ENCODE measurements at places on chromosomes 6 and 20.

DNA sequence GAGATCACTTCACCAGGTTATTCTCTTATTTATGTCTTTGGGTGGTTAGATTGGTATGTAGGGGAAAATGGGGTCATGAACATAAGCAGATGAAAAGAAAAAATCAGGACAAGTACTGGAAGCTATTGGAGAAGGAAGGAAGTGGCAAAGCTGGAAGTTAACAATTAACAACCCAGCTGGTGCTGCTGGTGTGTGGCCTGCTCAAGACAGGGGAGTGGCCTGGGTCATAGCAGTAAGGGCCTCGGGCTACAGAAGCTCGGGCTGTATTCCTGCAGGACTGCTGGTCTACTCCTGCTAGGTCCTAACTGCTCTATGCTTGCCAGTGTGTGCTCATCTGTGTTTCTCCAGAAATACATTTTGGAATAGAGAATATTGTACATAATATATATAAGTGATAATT, 19.6 kb downstream of the MYLIP start:
- DNase-seq: peak; percentile 32

GRCh38 chr20:20551409-20551808, 161.0 kb downstream of the RALGAPA2 start:
- DNase-seq: no peak

GRCh38 chr20:34907616-34908469, 31.4 kb downstream of the ACSS2 start:
- peak; percentile 9 for DNase-seq

DNA sequence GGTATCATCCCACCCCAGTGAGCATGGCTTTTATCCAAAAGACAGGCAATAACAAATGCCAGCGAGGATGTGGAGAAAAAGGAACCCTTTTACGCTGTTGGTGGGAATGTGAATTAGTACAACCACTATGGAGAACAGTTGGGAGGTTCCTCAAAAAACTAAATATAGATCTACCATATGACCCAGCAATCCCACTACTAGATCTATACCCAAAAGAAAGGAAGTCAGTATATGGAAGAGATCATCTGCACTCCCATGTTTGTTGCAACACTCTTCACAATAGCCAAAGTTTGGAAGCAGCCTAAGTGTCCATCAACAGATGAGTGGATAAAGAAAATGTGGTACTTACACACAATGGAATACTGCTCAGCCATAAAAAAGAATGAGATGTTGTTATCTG, 5.9 kb upstream of the KIAA1755 start:
- DNase-seq: no peak

DNA sequence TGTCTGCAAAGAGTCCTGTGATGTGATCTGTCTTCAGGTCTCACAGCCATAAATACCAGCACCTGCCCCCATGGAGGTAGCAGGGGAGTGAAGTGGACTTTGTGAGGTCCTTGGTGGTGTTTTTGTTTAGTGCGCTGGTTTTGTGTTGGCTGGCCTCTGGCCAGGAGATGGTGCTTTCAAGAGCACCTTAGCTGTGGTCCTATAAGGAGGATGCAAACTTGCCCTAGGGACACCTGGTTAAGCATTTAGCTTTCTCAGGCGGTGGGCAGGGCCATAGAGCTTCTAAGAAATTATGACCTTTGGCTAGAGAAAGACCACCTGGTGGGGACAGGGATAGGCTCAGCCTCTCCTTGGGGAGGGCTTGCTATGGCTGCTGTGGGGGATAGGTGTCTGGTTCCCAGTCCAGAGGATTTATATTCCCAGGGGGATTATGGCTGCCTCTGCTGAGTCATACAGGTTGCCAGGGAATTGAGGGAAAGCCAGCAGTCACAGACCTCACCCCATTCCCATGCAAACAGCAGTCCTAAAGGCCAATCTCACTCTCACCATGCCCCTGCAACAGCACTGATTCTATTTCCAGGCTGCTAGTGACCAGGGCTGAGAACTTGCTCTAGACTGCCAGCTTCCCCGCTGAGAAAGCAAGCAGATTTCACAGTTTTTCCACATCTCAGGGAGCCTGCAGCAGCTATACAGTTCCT, 259.3 kb downstream of the TFAP2B start:
- DNase-seq: no peak

GRCh38 chr6:6131492-6132109, 124.9 kb upstream of the NRN1 start:
- DNase-seq: peak; percentile 23

DNA sequence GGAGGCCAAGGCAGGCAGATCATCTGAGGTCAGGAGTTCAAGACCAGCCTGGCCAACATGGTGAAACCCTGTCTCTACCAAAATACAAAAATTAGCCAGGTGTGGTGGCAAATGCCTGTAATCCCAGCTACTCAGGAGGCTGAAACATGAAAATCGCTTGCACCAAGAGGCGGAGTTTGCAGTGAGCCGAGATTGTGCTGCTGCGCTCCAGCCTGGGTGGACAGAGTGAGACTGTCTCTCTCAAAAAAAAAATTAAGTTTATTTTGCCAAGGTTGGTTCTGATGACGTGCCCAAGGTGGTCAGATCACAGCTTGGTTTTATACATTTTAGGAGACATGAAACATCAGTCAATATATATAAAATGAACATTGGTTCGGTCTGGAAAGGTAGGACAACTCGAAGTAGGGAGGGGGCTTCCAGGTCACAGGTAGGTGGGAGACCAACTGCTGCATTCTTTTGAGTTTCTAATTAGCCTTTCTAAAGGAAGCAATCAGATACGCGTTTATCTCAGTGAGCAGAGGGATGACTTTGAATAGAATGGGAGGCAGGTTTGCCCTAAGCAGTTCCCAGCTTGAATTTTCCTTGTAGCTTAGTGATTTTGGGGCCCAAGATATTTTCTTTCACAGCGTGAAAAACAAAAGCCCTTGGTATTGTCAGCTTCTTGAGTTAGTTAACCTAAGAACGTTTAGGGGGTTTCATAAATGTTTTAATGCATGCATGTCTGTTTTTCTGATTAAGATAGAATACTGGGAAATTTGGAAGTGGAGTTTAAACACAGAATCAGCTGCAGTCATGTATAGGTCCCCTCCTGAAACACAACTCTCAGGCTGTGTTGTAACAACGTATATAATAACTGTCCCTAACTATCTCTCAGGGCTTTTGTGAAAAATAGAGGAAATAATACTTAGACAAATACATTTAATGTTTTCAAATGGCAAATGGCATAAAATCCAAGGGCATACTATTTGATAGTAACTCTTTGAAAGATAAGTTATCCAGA, 16.7 kb downstream of the ACOT13 start:
- DNase-seq: no peak

- no peak for DNase-seq
Measured at GRCh38 chr6:44057238-44057930, 69.9 kb downstream of the MRPL14 start.

DNA sequence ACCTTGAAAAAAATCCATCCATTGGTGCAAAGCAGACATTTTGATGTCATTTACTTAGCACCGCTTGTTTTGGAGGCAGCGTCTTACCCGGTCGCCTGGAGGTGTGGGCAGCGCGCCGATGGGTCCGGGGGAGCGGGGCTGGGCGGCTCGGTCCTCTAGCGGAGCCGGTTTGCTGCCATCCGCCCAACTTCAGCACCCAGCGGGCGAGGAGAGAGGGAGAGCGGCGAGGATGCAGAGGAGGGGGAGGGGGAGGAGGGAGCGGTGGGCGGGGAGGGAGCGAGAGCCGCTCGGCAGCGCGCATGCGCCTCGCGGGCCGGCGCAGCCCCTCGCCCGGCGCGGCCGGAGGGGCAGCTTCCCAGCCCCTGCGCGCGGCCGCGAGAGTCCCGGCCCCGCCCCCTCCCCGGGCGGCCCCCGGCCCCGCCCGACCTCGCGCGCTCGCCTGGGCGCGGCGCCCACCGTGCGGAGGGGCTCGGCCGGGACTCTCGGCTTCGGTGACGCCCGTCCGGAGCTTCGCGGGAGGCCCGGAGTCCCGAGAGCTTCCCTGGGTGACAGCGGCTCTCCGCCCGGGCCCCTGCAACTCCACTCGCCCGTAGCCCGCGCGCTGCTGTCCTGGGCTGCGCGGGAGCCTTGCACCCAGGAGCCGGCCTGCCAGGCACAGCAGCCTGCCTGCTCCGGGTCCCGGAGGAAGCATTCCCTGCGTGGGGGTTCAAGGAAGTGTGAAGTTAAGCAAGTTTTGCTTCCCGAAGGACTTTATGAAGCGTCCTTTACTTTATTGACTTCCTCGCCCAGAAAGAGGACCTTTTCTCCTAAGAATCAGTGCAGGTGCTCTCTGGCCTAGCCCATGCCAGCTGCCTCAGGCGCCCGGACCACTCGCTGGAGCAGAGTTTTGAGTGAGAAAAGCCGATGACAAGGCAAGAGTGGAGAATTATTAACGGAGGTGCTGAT, at the start of gene RGS17:
RGS17 (minus strand) TSS at position 246 of the 945 bp plus-strand sequence. CDS start 87,264 bp downstream, outside the sequence.
- peak; percentile 76 for DNase-seq

GRCh38 chr6:25949695-25950094, 12.9 kb upstream of the TRIM38 start:
- no peak for DNase-seq

- DNase-seq: no peak
Measured at GRCh38 chr6:45518013-45518720, 140.4 kb upstream of the SUPT3H start.

GRCh38 chr20:10936786-10937185, 263.0 kb upstream of the JAG1 start:
- DNase-seq: no peak

- DNase-seq: no peak
Measured at GRCh38 chr20:41126719-41127118, 10.6 kb upstream of the PLCG1 start.

DNA sequence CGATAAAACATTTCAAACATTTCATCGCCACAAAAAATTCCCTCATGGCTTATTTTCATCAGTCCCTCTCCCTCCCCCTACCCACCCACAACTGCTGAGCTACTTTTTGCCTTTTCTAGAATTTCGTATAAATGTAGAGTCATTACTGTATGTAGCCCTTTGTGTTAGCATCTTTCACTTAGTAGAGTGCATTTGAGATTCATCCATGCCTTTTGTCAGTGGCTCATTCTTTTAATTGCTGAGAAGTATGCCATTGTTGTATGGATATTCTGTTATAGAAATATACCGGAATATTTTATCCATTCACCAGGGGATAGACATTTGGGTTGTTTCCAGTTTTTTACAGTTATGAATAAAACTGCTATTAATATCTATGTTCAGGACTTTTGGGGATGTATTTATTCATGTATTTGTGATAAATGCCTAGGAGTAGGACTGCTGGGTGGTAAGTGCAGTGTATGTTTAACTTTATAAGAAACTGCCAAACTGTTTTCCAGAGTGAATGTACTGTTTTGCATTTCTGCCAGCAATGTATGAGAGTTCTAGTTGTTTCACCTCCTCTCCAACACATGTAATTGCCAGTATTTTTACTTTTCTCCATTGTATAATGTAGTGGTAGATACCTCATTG, 50.4 kb downstream of the FOXO3 start:
- no peak for DNase-seq

GRCh38 chr6:33081098-33081824, 5.5 kb downstream of the HLA-DPB1 start:
- DNase-seq: no peak

DNA sequence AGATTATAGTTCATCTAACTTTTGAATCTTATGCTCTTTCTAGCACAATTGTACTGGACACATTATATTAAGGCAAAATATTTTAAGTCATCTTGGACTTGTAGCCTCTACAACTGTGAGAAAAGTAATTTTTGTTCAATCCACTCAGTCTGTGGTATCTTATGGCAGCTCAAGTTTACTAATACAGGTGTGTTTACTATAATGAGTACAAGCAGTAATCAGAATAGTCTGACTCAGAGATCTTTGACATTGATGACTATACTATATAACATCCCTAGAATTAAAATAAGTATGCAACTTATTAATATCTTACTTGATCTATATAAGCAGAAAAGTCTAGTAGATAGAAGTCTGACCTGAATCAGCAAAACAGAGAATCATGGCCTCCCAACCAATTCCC, 40.7 kb upstream of the PRSS16 start:
- no peak for DNase-seq

DNA sequence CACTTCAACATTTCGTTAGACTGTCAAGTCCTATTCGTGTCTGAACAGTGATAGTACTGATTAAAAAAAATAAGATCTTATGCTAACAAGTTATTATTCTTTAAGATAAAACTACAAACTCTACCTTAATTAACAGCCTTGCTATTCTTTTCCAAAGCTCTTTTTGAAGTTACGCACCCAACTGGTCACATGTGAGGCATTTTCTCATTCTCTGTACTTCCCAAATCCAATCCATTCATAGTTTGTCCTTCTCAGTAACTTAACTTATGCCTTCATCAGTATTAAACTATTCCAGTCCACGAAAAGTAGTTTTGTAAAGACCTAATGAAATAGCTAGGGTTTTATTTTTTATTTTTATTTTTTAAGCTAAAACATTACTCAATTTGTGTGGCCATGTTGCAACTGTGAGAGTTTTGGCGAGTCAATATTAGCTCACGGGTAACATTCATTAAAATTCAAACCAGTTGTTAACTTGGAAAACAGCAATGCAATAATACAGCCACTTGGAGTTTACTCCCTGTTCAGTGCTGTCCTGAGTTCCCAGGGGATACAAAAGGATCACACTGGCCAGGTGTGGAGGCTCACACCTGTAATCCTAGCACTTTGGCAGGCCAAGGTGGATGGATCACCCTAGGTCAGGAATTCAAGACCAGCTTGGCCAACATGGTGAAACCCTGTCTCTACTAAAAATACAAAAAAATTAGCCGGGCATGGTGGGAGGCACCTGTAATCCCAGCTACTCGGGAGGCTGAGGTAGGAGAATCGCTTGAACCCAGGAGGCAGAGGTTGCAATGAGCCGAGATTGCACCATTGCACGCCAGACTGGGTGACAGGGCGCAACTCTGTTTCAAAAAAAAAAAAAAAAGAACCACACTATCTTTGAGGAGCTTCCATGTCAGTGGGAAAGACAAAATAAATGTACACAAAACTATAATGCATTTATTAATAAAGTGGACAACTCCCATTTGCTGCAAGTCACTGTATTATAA, 27.9 kb upstream of the EEF1A1 start:
- no peak for DNase-seq

- no peak for DNase-seq
Measured at GRCh38 chr6:1761477-1761877, 151.8 kb downstream of the FOXC1 start.

- no peak for DNase-seq
Measured at GRCh38 chr20:5309971-5310370, 6.8 kb downstream of the PROKR2 start.

DNA sequence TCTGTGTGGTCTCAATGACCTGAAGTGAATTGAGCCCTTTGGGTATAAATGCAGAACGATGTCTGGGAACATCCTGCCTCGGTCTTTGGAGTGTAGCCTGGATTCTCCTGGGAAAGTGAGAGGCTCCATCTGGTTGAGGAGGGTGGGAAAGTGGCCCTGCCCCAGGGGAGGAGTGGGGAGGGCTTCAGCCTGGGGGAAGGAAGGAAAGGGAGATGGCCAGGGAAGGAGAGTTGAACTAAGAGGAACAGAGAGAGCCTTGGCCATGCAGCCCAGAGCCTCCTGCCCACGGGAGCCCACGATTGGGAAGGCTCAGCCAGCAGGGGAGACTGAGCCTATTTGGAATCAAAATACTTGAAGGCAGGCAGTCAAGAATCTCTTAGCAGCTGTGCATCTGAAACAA, 2.3 kb upstream of the EPB41L1 start:
- DNase-seq: no peak

- DNase-seq: peak; percentile 35
Measured at GRCh38 chr6:77368660-77369313, 94.5 kb downstream of the HTR1B start.
